ENCODE measurements at places on chromosomes 13 and 19. TPM values are rescaled to one million over a fixed set of nuclear protein-coding genes. Genes with fewer than 3 reads are reported as not detected.

DNA sequence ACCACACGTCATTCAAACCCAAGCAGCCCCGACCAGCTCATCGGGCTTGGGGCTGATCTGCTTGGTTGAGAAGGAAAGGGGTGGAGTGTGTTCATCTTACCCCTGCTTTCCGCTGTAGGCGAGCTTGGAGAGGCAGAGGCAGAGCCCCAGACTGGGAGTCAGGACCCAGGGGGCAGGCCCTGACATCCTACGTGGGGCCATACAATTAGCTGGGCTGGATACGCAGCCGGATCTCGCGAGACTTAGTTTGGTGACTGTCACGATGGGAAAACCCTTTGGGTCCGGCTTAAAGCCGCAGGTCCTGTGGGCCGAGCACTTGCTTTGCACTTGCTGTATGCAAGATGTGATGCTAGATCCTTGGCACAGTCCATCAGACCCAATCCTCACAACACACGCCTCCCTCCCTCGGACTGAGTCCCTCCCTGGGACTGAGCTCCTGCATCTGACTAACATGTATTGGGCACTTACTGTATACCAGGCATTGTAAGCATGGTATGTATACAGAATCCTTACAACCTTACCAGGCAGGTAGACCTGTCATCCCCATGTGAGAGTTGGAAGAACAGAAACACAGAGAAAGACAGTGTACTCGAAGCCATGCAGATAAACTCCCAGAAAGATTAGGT, 3.7 kb downstream of the CEACAM16 start:
- H3K4me3 ChIP-seq = no peak overlapping the region
- no peak for DNase-seq
- no peaks in the 10 kb centered on the region for H3K4me1 ChIP-seq
- H3K27ac ChIP-seq = no peak overlapping the region
- no peaks in the 10 kb centered on the region for H3K36me3 ChIP-seq

- no peak overlapping the region for H3K4me3 ChIP-seq
- peaks cover 26% of the 10 kb centered on the region for H3K27me3 ChIP-seq
- peaks cover 1% of the 10 kb centered on the region for H3K36me3 ChIP-seq
Observed at GRCh38 chr19:711254-711653, 2.5 kb downstream of the PALM start.

GRCh38 chr19:54172471-54173358, at the start of gene TMC4:
Gene TMC4, minus strand, starts transcription at chr19:54173160. Its CDS starts 43 bp downstream, at chr19:54173117.
- peaks cover 5% of the 10 kb centered on the region for H3K36me3 ChIP-seq
- no peak for DNase-seq
- H3K4me3 ChIP-seq = no peak within 1 kb of the TSS
- no peaks in the 10 kb centered on the region for H3K27me3 ChIP-seq
- no peaks in the 10 kb centered on the region for H3K4me1 ChIP-seq
- H3K27ac ChIP-seq = no peak within 1 kb of the TSS

The ZNF345 gene
- total RNA-seq = 3.8 TPM

Data from activated CD4-positive, alpha-beta memory T cell treated with anti-CD3 and anti-CD28 coated beads for 36 hours (primary cell).